Activated CD8-positive, alpha-beta T cell treated with anti-CD3 and anti-CD28 coated beads for 36 hours (primary cell): ENCODE measurements at places on chromosomes 2 and 18. TPM values are rescaled to one million over a fixed set of nuclear protein-coding genes. Genes with fewer than 3 reads are reported as not detected.

LAPTM4A gene
- 16.1 TPM for total RNA-seq

GRCh38 chr18:80168982-80169381, 59.9 kb downstream of the ADNP2 start:
- DNase-seq = no peak

DNA sequence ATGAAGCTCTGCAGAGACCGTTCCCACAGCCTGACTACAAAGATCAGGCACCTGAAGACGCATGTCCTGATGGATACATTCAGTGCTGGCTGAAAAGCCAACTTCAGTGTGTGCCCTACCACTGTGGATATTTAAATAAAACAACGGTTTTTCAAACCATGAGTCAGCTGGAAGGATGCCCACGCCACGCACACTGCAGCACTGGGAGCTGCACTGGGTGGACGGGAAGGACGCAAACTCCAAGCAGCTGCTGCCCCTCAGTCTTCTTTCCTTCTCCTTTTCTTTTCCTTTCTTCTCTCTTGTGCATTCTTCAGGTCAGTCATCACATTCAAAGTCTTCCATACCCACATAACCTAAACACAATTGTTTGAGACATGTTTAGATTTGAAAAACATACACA, 7.9 kb downstream of the TMEM18 start:
- no peak for DNase-seq

GPR35 gene
- 14.6 TPM for total RNA-seq

DNA sequence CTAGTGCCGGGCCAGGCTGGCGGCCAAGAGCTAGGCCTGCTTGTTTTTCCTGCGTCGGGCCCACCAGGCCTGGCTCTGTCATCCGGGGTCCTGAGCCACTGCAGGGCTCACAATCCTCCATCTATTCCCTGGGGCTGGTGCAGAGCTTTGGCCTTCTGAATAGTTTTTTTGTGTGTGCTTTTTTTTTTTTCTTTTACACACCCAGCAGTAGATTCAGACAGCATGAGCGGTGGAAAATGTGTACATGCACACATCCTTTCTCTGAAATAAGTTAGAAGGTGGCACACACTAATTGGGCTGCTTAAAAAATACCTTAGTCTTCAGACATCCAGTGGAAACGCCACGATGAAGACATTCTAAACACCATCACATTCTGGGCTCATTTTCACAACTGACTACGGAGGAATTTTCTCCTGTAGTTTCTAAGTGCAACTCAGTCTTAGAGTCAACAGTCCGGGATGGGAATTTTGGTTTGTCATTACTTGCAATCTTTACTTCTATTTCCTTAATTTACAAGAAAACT, 6.1 kb downstream of the ZFP36L2 start:
- no peak for DNase-seq

- DNase-seq = no peak
These were observed 170.1 kb downstream of the UBR3 start for GRCh38 chr2:169997140-169997887.

DNA sequence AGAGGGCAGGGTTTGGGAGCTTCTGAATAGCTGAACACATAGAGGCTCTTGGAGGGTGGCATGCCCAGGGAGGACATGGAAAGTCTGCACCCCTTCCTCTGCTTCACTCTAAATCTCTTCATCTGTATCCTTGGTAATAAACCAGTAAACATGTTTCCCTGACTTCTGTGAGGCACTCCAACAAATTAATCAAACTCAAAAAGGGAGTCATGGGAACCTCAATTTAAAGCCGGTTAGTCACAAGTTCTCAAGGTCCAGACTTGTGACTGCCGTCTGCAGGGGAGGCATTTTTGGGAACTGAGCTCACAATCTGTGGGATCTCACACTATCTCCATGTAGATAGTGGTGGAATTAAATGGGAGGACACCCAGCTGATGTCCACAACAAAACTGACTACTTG, 33.1 kb upstream of the STON1 start:
- DNase-seq = no peak

- DNase-seq = no peak
These were observed 196.6 kb upstream of the SALL3 start for GRCh38 chr18:78782951-78783563.

DNA sequence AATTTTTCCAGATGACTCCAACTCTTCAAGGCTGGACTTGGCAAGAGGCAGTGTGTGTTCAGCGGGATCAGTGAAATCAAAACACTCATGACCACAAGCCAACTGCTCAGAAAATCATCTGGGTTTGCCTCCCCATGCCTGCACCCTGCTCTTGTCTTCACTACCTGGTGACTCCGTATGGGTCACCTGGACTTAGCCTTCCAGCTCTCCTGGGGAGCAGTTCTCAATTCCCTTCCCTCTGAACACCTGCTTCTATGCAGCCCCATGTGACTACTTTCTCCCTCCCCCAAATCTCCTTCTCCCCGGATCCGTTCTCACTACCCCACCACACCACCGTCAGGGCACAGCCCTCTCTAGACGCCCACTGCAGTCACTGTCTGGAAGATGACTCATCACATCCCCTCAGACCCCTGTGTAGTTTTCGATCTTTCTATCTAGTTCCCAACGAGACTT, 130.2 kb upstream of the ID2 start:
- DNase-seq = peak; percentile 74
